CD8-positive, alpha-beta memory T cell (primary cell): ENCODE measurements at places on chromosomes 13 and 19.

DNA sequence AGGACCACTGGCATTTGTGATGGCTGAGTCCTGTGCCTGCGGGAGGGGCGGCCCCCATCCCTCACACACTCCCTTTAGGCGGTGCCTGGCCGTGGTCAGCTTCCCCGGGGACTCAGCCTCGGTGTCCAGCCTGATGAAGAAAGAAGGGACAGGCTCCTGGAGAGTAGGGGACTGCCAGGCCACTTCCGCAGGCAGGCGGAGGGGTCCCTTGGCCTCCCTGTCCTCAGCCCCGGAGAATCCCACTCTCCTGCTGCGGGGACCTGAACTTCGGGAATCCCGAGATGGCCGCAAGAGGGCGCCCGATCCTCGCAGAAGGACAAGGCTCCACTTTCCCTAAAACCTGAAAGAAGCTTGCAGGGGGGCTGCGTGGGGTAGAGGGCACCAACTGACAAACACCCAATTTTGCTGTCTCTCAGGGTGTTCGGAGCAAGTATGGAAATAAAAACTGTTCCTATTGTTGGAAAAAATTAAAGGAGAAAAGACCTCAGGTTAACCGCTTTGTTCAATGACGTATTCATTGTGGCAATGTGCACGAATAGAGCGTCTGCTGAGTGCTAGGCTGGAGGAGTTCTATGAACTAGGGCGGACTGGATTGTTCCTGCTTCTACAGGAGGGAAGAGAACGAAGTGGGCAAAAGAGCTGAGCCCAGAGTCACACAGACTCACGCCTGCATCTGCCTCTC is 297.3 kb downstream of the ZNF536 start:
- peak; percentile 10 for DNase-seq

DNA sequence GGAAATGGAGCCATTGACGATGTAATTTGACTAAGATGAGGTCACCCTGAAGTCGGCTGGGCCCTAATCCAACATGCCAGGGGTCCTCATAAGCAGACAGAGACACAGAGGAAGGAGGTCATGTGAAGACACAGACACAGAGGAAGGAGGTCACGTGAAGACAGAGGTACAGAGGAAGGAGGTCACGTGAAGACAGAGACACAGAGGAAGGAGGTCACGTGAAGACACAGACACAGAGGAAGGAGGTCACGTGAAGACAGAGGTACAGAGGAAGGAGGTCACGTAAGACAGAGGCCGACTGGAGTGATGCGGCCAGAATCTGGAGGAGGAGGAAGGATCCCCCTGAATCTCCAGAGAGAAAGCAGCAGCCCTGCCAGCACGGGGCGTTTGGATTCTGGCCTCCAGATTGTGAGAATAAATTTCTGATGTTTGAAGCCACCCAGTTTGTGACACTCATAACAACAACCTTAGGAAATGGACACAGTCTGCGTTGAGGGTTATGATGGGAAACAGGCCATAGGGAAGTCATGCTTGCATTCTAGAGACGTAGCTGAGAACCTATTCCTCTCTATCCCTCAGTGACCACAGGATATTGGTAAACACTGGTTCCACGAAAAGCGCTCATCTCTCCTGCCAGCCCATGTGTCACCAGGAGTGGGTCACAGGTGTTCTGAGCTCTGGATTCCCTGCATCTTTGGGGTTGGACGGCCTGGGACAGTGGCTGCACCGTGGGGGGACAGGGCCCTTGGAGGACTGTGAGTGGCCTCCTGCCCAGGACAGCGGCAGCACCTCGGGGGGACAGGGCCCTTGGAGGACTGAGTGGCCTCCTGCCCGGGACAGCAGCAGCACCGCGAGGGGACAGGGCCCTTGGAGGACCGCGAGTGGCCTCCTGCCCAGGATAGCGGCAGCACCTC is 108.5 kb downstream of the SOX1 start:
- DNase-seq: no peak

DNA sequence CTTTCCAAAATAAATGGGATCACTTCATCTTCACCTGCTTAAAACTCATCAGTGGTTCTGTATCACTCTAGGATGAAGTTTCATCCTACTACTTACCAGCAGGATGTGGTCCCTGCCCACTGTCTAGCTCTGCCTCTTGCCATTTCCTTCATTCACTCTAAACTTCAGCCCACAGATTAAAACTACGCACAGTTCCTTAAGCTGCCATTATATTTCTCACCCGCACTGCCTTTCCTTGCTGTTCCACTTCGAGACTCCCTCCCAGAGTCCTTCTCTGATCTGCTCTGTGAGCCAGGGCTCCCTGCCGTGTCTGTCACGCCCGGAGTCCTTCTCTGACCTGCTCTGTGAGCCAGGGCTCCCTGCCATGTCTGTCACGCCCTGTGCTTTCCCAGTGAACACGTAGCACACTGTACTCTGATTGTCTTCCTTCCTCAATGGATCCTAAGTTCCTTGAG is 52.0 kb upstream of the NPAS1 start:
- peak; percentile 37 for DNase-seq

DNA sequence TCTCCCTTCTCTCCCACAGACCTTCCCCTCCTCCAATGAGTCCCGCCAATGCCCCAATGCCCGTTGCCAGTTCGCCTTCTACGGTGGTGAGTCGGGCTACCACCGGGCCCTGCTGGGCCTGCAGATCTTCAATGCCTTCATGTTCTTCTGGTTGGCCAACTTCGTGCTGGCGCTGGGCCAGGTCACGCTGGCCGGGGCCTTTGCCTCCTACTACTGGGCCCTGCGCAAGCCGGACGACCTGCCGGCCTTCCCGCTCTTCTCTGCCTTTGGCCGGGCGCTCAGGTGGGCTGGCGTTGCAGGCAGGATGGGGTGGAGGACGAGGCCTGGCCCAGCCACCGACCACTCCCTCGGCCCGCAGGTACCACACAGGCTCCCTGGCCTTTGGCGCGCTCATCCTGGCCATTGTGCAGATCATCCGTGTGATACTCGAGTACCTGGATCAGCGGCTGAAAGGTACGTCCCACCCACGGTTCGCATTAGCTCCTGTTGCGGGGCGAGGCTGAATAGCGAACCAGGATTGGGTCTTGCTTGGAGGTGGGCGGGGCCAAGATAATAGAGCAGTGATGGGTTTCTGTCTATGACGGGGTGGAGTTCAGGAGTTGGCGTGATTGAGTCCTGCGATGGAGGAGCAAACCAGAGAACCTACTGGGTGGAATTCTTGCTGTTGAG is 11.1 kb downstream of the SLC44A2 start:
- no peak for DNase-seq

DNA sequence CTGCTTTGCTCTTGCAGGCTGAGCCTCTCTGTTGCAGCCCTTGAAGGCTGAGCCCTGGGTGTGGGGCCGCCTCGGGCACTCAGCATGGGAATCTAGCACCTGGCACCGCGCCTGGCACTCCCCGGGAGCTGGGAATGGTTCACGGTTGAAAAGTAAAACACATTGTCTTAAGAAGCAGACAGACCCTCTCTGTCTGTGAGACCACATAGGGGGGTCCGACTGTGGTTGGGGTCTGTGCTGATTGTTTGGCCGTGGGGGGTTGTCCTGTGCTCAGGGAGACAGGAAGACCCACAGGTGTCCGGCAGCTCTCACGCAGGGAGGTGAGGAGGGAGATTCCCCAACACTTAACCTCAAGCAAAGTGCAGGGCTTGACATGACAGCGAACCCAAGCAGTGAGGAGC is 64.8 kb downstream of the SOX1 start:
- DNase-seq: no peak

DNA sequence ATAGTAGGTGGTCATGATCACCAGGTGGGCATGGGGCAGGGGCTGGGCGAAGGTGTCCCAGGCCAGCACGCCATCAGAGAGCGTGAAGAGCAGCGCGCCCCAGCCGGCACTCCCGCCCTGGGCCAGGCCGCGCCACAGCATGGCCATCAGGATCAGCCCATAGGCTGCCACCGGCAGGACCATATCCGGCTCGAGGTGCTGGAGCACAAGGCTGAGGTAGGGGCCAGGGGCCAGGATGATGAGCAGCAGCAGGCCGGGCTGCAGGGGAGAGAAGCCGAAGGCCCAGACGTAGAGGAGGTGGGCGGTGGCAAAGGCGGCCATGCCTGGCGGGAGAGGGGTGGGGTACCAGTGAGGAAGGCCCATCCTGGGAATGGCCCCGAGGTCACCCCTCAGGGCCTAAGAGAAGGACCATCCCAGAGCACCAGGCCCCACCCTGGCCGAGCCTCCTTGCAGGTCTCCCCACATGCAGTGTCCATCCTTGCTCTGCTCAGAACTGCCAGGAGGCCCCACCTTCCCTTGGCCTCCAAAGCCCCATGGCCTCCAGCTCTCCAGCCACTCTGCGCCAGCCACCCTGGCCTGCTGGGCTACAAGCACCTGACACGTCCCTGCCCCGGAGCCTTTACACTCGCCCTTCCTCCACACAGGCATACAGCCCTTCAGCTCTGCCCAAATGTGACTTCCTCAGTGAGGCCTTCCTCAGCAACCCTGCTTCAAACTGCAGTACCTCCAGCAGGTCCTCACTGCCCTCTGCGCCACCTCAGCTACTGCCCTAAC is 1.1 kb downstream of the TMEM86B start:
- DNase-seq: no peak

DNA sequence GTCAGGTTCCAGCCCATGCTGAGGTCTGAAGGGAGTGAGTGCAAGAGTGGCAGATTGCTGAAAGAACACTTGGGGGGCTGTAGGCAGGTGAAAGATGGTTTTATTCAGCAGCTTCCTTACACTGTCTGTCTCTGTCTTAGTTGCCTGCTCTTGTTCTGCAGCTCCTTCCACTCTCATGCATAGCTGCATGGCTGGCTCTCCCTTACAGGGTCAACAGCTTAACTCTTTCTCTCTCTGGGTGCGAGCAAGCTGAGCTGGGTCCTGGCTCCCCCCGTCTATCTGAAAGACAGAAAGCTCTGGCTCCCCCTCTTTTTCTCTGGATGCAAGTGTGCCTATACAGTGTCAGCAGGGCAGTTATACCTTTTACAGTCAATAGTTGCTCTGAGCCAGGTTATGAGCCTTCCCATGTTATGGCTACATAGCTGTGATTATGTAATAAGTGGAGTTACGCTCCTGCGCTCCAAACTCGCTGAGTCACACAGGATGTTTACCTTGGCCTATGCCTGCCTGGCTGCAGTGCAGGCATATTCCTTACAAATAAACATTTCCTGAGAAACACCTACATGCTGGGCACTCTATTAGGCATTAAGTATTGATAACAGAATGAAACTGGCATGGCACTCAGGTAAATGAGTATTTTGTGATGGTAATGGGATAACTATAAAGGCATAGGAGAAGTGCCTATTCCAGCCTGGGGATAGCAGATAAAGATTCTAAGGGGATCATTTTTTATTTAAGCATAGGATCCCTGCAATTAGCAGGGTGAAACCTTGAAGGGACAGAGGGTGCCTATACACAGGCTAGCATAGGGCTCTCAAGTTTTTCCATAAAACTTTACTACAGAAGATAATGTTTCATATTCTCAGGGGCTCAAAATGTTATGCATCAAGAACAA is 826.9 kb upstream of the PCDH9 start:
- no peak for DNase-seq

DNA sequence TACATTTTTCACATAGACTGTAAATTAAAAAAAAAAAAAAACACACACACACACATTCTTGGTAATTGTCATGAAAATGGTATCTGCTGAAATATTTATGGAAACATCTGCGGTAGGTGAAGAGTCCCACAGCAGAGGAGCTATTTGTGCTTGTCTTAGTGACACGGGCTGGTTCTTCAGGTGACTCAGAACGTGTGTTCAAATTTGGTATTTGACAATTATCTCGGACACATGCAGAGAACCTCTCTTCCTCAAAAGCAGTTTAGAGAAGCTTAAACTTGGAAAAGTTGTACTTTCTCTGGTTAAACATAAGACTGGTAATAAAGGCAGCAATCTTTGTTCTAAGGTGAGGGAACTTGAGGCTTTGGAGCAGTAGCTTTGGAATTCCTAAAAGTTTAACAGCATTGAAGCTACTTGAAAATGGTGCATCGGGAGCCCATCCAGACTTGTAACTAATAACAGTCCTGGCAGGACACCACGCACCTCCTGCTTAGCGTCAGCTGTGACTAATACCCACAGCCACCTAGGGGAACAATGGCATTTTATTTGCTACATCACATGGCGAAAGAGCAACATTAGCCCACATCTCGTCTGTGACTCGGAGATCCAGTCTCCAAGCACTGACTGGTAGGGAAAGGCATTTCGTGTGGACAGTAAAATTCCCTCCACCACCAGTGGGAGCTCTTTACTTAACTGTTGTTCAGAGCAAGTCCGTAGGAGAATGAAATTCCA is 1505.1 kb upstream of the SLC10A2 start:
- peak; percentile 2 for DNase-seq
